ENCODE measurements at places on chromosomes 12 and 14.

GRCh38 chr12:82627799-82628198, 58.9 kb upstream of the TMTC2 start:
- no peaks in the 10 kb centered on the region for H3K4me1 ChIP-seq
- no peaks in the 10 kb centered on the region for H3K27me3 ChIP-seq
- H3K36me3 ChIP-seq, result no peaks in the 10 kb centered on the region
- DNase-seq, result no peak
- H3K4me3 ChIP-seq, result no peak overlapping the region

DNA sequence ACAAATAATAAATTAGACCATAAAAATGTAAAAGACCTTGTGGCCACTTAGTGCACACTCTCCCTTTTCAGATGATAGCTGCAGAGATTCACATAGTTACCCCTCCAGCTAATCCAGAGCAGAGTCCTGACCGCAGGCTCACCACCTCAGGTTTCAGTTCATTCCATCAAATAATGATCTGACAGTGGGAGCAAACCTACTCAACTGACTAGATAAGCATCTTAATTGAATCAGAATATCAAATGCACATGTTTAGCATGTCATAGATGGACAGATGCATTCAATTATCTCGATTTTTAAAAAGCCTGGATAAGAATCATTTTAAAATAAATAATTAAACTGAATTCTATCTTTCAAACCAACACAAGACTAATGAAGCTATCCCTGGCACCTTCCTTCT, 242.3 kb upstream of the PDZRN4 start:
- no peaks in the 10 kb centered on the region for H3K27me3 ChIP-seq
- no peak overlapping the region for H3K27ac ChIP-seq
- H3K4me3 ChIP-seq, result no peak overlapping the region
- no peak for DNase-seq
- H3K4me1 ChIP-seq, result no peaks in the 10 kb centered on the region
- no peaks in the 10 kb centered on the region for H3K36me3 ChIP-seq

DNA sequence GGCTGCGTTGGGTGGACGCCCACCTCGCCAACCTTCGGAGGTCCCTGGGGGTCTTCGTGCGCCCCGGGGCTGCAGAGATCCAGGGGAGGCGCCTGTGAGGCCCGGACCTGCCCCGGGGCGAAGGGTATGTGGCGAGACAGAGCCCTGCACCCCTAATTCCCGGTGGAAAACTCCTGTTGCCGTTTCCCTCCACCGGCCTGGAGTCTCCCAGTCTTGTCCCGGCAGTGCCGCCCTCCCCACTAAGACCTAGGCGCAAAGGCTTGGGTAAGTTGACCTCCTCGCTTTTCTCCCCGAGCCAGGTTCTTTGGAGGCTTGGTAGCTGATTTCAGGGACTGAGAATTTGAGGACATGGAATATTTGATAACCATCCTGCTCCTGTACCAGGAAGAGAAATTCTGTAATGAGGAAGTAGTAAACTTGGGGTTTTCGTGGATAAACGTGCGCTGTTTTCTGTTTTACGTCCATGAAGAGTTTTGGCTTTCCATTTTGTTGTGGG, 530 bp downstream of the APAF1 start:
- peaks cover 35% of the 10 kb centered on the region for H3K36me3 ChIP-seq
- DNase-seq, result peak; percentile 16

- no peak overlapping the region for H3K4me3 ChIP-seq
- H3K4me1 ChIP-seq, result no peaks in the 10 kb centered on the region
- DNase-seq, result no peak
Measured at GRCh38 chr12:75553398-75553797, 42.0 kb upstream of the KRR1 start.

DNA sequence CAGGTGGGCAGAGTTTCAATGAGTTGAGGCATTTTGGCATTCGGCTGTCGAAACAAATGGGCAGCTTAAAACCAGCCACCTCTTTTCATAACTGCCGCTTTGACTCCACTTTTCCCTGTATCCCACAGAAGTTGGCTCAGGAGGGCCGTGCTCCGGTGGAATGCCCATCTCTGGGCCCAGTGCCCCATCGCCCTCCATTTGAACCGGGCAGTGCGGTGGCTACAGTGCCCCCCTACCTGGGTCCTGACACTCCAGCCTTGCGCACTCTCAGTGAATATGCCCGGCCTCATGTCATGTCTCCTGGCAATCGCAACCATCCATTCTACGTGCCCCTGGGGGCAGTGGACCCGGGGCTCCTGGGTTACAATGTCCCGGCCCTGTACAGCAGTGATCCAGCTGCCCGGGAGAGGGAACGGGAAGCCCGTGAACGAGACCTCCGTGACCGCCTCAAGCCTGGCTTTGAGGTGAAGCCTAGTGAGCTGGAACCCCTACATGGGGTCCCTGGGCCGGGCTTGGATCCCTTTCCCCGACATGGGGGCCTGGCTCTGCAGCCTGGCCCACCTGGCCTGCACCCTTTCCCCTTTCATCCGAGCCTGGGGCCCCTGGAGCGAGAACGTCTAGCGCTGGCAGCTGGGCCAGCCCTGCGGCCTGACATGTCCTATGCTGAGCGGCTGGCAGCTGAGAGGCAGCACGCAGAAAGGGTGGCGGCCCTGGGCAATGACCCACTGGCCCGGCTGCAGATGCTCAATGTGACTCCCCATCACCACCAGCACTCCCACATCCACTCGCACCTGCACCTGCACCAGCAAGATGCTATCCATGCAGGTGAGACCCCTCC, 5.0 kb upstream of the RNU7-1 start:
- H3K4me3 ChIP-seq, result peak overlapping the region; percentile 80
- DNase-seq, result no peak
- no peaks in the 10 kb centered on the region for H3K27me3 ChIP-seq
- H3K27ac ChIP-seq, result peak overlapping the region; percentile 95
- peaks cover 60% of the 10 kb centered on the region for H3K36me3 ChIP-seq

- no peak overlapping the region for H3K27ac ChIP-seq
- H3K4me1 ChIP-seq, result no peaks in the 10 kb centered on the region
- no peak for DNase-seq
- no peaks in the 10 kb centered on the region for H3K36me3 ChIP-seq
Measured at GRCh38 chr12:83106873-83107272, 420.2 kb downstream of the TMTC2 start.

DNA sequence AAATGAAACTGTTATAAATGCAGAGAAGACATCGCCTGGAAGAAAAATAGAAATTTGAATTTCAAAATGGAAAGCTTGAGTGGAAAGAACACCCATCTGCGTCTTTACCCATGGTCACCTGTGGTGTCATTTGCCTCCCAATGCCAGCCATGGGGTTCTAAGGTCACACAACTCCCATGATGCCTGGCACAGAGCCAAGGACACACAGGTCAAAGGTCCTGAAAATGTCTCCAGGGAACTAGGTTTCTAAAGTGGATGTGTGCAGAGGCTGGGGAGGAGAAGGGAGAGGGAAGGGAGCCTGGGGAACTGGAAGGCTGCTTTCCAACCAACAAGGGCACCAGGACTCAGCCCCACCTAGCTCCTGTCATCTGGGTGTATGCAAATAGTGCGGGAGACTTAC, 724.0 kb upstream of the TMEM132C start:
- H3K36me3 ChIP-seq, result no peaks in the 10 kb centered on the region
- DNase-seq, result no peak
- H3K4me3 ChIP-seq, result no peak overlapping the region
- peaks cover 2% of the 10 kb centered on the region for H3K27me3 ChIP-seq

DNA sequence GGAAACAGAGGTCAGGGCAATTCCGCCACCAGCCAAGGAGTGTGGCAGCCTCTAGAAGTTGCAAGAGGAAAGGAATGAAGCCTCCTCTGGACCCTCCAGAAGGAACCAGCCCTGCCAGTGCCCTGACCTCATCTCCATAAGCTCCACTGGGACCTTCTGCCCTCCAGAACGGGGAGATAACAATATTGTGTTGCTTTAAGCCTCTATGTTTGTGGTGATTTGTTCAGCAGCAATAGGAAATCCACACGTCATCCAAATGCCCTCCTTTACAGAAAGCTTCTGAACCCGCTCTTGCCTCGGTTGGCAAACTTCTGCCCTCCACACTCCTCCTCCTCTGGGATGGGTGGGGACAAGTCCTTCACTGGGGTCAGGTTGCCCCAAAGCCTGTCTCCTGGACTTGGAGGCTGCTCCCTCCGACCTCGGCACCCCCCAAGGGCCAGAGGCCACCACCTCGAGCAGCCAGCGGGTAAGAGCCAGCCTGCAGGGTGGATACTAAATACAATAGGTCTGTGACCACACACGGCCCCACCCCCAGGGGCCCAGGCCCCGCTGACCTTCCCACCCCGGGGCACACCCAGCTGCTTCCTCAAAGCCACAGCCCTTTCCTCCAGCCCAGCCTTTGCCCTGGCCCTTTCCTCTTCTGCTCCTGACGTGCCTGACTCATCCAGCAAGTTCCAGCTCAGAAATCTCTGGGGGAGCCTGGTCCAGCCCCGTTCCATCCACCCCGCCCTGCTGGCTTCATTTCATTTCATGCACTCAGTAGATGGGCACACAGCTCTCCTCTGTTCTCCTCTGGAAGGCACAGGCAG, 58.7 kb upstream of the NCOR2 start:
- no peak for DNase-seq
- no peak overlapping the region for H3K4me3 ChIP-seq
- no peak overlapping the region for H3K27ac ChIP-seq
- H3K4me1 ChIP-seq, result no peaks in the 10 kb centered on the region

- peaks cover 60% of the 10 kb centered on the region for H3K4me1 ChIP-seq
- peak overlapping the region; percentile 70 for H3K4me3 ChIP-seq
- no peak for DNase-seq
- H3K36me3 ChIP-seq, result peaks cover 28% of the 10 kb centered on the region
Measured at GRCh38 chr14:73783107-73783727, 68.4 kb upstream of the PTGR2 start.
